ENCODE measurements at places on chromosomes 2 and 18. TPM values are rescaled to one million over a fixed set of nuclear protein-coding genes. Genes with fewer than 3 reads are reported as not detected.

Gene SH3RF3
- not detected for total RNA-seq

DNA sequence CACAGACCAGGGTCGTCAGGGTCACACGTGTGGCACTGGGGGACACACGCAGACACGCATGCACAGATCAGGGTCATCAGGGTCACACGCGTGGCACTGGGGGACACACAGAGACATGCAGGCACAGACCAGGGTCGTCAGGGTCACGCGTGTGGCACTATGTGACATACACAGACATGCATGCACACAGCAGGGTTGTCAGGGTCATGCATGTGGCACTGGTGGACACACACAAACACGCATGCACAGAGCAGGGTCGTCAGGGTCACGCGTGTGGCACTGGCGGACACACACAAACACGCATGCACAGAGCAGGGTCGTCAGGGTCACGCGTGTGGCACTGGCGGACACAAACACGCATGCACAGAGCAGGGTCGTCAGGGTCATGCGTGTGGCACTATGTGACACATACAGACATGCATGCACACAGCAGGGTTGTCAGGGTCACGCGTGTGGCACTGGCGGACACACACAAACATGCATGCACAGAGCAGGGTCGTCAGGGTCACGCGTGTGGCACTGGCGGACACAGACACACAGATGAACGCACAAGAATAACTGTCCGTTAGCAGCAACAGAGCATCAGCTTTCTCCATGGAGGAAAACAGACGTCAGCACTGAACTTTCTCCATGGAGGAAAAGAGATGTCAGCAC, 34.9 kb downstream of the HDAC4 start:
- DNase-seq, result no peak

DNA sequence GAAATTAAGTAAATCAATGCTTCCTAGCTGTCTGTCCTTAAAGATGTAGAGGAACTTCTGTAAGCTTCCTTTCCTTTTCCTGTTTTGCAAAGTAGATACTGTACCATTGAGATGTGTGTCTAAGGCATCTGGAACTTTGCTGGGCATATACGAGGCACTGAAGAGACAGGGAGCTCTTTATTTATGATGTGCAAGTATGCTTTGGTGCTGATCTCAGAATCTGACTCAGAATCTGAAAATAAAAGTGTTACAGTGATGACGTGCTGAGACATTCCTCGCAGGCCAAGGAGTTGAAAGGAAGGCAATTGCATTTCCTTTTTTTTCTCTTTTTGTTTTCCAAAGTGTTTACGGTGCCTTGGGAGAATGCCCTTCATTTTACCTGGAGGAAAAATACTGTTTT, 230.9 kb upstream of the RGPD4 start:
- DNase-seq, result no peak

DNA sequence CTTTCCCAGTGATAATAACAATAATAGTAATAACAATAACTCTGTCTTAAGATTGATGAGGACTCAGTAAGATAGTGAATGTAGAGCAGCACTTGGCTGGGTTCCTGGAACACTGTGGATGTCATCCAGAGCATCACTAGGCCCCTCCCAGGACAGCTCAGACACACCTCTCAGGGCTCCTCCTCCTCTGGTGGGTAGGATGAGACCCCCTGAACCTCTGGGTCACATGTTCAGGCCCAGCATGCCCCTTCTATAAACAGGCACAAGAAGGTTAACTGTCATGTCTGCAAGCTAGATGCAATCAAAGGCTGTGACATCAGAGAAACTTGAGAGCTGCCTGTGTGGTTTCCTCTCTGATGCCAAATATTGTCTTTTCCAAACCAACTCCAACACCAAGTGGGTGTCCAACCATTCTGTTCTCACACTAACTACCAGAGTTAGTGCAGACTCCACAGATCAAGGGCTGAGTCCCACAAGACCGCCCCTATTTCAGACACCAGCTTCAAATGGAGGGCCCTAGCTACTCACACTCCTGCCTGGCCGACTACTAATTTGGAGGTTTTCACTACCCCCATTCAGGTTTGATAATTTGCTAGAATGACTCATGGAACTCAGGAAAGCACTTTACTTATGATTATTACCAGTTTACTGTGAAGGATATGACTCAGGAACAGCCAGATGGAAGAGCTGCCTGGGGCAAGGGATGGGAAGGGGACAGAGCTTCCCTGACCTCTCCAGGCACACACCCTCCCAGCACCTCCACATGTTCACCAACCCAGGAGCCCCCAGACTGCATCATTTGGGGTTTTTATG, 46.4 kb upstream of the BZW1 start:
- DNase-seq, result no peak

Gene PROKR1
- total RNA-seq, result not detected

DNA sequence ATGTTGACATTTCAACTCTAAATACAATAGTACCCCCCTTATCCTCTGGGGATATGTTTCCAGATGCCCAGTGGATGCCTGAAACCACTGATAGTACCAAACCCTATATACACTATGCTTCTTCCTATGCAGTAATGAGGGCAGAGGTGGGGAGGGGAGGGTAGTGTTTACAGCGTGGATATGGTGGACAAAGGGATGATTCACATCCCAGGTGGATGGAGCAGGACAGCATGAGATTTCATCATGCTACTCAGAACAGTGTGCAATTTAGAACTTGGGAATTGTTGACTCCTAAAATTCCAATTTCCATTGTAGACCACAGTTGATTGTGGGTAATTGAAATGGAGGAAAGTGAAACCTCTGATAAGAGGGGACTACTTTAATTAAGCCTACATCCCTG, 75.4 kb downstream of the TSN start:
- no peak for DNase-seq

Gene PLCD4
- not detected for total RNA-seq

Gene MOGAT1
- total RNA-seq, result not detected

Gene PLB1
- total RNA-seq, result not detected

Gene SLC9A4
- 0.22 TPM for total RNA-seq

Gene VWA3B
- not detected for total RNA-seq

DNA sequence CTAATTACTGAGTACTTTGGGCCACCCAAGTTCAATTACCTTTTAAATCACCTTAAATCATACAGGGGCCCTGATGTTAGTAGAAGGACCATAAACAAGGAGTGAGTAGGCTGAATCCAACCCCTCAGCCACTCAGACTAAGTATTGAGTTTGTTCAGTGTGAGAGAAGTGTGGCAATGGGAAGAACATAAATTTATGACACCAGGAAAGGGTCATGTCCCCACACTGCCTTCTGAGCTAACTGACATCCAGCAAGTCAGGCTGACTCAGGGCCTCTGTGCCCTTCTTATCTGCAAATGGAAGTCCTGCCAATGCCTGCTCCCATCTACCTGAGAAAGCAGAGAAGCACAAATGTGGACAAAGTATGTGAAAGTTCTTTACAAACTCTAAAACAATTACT, 12.9 kb downstream of the PLEKHM3 start:
- no peak for DNase-seq

Gene LTBP1
- total RNA-seq, result 72.4 TPM

Gene ESPNL
- 3.4 TPM for total RNA-seq

DNA sequence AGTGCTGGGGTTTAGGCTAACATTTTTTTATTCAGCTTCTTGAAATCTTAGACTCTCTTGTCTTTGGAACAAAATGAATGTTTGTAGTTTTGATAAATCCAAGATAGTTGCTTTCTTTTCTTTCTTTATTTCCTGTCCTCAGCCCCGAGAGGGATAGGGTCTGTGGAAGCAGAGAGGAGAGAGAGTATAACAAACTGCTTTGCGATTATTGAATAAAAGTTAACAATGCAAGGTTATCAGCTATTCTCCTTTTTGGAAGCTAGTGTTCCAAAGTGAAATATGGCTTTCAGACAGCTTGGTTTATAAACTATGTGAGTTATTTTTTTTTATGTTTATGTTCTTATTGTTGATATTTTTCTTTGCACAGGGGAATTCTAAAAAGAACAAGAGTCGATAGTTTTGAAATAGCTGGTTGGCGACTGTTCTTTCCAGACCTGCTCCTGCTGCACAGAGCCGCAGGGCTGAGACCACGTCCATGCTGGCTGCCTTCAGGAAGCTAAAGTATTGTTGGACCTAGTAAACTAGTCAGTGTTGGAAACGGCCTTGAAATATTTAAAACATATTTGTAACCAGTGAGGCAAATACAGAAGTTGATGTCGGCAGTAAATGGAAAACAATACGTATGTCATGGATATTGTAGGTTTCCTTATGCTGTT, 15.5 kb upstream of the STON1 start:
- no peak for DNase-seq

DNA sequence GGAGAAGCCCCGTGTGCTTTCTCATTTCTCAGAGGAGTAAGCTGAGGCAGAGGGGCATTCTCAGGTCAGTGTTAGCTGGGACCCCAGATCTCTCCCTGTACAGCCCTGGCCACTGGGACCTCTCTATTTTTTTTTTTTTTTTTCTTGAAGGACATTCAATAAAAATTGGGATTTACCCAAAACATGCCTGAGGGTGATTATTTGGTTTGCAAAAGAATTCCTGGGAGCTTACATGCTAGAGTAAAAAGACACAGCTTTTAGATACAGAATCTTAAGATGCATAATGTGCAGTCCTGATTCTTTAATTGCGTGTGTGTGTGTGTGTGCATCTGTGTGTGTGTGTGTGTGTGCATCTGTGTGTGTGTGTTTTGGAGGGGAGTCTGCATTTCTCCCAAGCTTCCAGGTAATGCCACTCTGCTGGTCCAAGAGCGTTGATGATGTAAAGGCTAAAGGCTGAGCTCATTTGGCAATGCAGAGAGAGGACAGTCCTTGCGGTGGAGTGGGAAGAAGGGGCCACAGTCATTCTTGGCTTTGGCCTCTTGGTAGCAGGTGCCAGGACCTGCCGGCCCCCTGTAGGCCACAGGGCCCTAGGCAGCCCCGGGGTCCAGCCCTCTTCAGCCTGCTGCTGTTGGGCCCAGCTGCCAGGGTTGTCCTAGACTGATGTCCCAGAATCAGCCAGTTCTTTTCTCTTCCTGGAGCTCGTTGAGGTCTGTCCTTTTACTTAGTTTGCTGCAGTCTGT, 74.1 kb upstream of the MCFD2 start:
- no peak for DNase-seq

GRCh38 chr2:102667072-102667471, 47.7 kb downstream of the SLC9A2 start:
- DNase-seq, result no peak

All from OCI-LY7 (cell line).